ENCODE measurements at places on chromosomes 16 and 17.

GRCh38 chr17:7238420-7239090 lies 702 bp downstream of the PHF23 start:
- DNase-seq, result peak; percentile 73

- DNase-seq, result no peak
These were observed 185.9 kb upstream of the MAF start for GRCh38 chr16:79786389-79786788.

- no peak for DNase-seq
These were observed 135.8 kb downstream of the USP31 start for GRCh38 chr16:23013484-23013883.

DNA sequence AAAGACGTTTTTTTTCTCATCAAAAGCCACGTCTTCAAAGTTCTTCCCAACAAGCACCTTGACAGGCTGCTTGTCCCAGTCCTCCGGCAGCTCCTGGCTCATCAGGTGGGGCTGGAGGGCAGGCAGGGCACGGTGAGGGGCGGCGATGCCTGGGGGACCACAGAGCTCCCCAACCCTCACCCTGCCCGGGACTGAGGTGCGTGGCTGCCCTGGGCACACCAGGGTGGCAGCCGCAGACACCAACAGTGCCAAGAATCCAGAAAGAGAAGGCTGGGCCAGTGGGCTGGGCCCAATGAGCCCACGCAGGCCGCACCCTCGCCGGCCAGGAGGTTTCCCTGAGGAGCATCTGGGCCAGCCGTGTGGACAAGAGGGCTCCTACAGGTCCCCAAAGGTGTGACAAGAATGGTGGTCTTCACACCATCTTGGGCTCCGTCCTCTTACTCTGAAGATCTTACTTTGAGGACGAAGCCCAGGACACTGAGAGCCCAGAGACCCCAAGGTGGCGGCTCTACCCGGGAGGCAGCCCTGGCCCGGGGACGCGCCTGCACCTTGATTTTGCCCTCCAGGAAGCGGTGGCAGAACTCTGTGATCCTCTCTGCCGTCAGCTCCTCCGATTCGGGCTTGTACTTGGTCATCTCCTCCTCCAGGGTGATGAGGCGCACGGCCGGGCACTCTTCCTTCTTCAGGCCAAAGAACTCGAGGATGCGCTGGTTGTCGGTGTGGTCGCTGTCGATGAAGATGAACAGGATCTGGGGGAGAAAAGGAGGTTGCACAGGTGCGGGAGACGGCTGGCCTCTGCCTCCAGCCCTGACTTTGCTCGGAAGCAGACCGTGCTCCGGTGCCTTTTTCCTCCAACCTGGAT lies 11.3 kb upstream of the PPP1R27 start:
- DNase-seq, result no peak

- no peak for DNase-seq
These were observed 55.0 kb downstream of the TK2 start for GRCh38 chr16:66494916-66495315.

- peak; percentile 55 for DNase-seq
These were observed 65.9 kb upstream of the IRX6 start for GRCh38 chr16:55257966-55258613.

DNA sequence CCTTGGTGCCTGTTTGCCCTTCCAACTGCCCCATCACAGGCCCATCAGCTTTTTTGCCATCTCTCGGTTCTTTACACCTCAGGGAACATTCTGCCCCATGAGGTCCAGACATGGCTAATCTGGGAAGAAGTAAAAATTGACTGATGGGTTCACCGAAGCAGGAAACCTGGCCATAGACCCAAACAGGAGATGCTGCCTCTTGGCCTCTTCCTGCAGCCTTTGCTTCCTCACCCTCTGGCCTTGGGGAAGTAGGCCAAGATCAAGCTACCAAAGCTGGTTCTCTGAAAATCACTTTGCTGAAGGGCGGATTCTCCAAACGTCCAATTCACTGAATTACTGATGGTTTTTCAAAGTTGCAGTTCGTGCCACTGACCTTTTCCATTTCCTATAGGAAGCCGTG lies 56.1 kb downstream of the ARSG start:
- no peak for DNase-seq

GRCh38 chr16:11181899-11182279 lies 74.1 kb downstream of the SOCS1 start:
- DNase-seq, result no peak

GRCh38 chr17:2282297-2282873 lies 21.2 kb downstream of the SMG6 start:
- peak; percentile 54 for DNase-seq

- DNase-seq, result no peak
These were observed 122.6 kb downstream of the USP22 start for GRCh38 chr17:20920095-20920814.

DNA sequence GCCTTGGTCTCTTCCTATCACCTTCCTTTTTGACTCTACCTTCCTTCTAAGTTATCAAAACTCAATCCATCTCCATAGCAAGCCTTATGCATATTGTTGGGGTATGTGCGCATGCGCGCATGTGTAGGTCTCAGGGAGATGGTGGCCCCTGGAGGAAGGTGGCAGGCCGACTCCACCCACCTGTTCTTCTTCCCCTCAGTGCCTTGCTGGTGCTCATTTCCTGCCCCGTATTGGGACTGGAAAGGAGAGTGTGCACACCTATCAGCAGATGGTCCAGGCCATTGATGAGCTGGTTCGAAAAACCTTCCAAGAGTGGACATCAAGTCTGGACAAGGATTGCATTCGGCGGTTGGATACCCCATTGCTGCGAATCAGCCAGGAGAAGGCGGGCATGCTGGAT lies 25.2 kb downstream of the DNAH2 start:
- no peak for DNase-seq

DNA sequence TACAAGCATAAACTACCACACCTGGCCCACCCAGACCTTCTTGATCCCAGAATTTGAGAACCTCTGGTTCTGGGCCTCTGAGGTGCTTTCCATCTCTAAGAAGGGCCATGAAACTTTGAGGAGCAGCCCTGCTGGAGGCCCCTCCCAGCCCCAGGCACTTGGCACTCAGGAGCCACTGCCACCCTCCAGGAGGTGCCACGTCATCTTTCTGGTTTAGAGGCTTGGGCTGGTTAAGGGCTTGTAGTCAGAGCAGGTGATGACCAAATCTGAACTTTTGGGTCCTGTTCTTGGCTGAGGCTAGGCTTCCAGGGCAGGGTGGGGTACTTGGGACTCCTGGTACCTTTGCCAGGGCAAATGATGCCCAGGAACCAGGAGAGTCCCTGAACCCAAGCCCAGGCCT lies 13.8 kb upstream of the DLX4 start:
- no peak for DNase-seq

DNA sequence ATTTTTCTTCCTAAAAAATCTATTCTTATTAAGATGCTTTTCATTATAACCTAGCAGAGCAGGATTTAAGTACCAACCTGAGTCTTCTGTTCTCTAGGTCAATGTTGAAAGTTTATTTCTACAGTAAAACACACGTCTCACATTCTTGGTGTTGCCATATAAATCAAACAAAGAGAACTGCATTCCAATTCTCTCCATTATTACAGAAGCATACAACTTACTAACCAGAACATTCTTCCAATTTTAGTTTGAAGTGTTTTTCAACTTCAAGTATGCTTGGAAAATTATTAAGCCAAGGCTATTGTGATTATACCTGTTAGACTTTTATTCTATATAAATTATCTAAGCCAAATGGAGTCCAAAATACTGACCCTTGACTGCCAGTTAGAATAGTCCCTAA lies 110.4 kb upstream of the PMFBP1 start:
- no peak for DNase-seq

All from left lung (tissue), 14 donors.